ENCODE measurements at places on chromosomes 6 and 20.

- DNase-seq, result no peak
Measured at GRCh38 chr20:25503936-25504335, 81.4 kb downstream of the NINL start.

DNA sequence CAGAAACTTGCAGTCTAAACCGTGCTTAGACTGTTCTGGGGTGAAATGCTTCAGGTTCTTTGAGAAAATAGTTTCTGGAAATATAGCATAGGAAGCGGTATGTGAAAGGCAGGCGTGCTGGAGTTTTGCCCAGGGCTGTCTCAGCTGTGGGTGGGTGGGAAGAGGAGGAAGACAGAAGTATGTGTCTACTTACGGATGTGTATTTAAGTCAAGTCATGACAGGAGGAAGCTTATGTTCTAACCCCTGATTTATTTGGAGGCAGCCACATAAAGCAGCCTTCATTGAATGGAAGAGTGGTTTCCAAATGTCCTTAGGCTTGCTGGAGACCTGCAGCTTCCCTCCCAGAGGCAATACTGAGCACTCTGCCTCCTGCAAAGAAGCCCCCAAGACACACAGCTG, 345.8 kb upstream of the PRND start:
- DNase-seq, result no peak

GRCh38 chr6:136809091-136809860, 13.1 kb upstream of the PEX7 start:
- no peak for DNase-seq

- DNase-seq, result no peak
Measured at GRCh38 chr20:11156922-11157321, 483.1 kb upstream of the JAG1 start.

- DNase-seq, result no peak
Measured at GRCh38 chr6:138211601-138212000, 6.7 kb downstream of the PBOV1 start.

GRCh38 chr20:44637522-44638372, 13.8 kb downstream of the ADA start:
- DNase-seq, result no peak

DNA sequence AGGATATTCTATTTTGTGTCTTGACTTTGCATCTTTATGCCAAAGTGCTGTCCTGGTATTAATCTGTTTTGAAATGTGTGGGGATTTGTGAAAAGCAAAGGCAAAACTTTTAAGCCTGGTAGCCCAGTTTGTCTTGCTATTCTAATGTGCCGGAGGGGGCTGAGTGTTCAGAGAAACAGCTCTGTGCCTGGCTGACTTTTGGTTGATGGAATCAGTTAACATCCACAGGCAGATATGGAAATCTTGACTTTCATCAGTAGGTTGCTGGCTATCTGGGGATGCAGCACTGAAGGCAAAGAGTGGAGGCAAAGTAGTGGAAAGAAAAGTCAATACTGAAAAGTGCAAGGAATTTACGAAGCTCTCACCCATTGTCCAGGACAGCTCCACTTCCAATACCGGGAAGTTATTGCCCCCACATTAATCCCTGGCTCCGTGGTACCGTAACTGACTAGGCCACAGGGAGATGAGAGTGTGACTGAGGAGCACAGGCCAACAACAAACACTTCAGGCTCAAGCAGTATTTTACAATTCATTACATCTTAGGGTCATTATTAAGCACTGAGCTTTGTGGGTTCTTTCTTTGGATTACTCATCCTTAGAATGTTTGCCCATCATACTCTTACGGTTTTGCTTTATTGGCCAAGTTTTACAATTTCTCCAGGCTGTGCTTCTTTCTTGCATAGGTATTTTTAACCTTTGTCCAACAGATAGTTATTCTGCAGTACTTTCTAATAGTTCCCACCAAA, 164.6 kb downstream of the MTFR2 start:
- no peak for DNase-seq

GRCh38 chr6:20927130-20927860, 393.0 kb downstream of the CDKAL1 start:
- DNase-seq, result no peak

GRCh38 chr20:676315-676937, 824 bp upstream of the SCRT2 start:
- no peak for DNase-seq

GRCh38 chr6:2641044-2641725, 109.5 kb downstream of the MYLK4 start:
- DNase-seq, result peak; percentile 78

DNA sequence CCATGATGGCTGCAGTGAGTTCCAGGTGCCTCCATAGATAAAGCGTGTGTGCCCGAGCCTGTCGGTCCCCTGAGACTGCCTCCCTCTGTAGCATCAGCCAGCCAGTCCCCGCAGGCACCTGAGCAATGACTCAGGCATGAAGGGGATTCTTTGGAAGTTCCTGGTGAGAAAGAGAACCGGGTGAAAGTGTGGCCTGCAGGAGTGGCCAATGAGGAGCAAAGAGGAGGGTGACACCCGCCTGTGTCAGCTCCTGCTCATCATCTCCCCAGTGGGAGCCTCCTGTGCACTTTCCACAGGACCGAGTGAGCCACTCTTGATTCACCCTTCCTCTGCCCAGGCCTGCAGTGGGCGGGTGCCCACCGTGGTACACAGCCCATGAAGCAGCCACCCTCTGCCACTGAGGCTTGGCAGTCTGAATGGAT, 71.2 kb upstream of the PTPN1 start:
- DNase-seq, result no peak

DNA sequence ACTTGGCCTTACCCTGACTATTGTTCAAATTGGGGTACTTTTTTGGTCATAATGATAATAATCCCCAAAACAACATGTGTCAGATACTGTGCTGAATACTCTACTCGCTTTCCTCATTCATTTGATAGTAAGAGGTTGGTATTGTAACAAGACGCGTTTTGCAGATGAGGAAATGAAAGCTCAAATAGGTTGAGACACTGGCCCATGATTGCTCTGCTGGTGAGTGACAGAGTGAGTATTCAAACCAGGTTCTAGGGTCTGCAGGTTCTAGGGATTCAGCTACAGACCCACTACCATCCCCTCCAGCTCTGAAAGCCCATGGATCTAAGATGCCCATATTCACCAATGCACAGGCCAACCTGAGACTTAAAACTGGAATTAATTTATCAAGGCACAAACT, 1.3 kb upstream of the ENPP4 start:
- DNase-seq, result no peak

DNA sequence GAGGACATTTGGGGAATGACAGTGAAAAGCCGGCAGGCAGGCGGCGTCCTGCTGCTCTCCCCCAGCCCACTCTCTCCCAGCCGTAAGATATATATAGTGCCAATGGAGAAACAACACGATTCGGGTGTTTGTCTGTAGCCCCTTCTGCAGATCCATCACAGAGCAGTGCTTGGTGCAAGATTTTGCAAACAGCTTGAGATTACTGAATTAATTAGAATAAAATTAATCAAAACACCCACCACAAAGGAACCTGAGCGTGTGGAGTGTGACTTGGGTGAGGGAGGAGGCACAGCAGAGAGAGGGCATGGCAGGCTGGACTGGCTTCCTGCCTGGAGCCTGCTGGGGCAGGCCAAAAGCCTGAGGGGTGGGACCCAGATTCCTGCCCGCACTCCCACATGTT, 28.8 kb upstream of the CCDC167 start:
- DNase-seq, result no peak
